ENCODE measurements at places on chromosomes 11 and 22.
A peak's percentile ranks its signal among the peaks of the same experiment; 100 is the strongest.

DNA sequence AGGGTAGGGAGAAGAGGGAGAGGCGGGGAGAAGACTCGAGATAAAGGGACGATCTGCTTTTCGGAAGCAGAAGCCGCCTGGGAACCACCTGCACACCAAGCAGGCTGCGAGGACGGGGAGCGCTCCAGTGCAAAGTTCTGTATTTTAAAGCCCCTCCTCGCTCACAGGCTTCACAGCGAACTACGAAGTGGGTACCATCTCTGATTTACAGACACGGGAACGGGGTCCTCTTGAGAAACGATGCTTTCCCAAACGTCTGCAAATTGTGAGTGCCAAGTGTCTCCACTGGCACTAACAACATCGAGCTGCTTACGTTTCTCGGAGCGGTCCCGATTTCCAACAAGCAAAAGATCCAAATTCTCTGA lies 700 bp upstream of the STX3 start:
- DNase-seq = peak; percentile 53

DNA sequence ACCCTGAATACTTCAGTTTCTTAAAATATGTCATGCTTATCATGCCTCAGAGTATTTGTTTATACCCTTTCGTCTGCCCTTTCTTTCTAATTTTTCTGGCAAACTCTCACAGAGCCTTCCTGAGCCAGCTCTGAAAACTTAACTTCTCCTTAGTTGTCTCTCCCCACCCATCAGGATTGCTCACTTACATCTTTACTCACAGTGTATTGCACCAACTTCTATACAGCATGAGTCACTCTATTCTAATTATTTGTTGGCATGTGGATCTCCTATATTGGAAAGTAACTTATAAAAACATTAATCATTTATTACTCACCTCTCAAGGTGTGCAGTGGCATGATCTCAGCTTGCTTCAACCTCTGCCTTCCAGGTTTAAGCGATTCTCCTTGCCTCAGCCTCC lies 114.9 kb downstream of the FANCF start:
- no peak for DNase-seq

- DNase-seq = no peak
Measured at GRCh38 chr11:133305208-133305956, 226.9 kb downstream of the OPCML start.

- no peak for DNase-seq
Measured at GRCh38 chr11:68329978-68330699, 17.7 kb downstream of the LRP5 start.

DNA sequence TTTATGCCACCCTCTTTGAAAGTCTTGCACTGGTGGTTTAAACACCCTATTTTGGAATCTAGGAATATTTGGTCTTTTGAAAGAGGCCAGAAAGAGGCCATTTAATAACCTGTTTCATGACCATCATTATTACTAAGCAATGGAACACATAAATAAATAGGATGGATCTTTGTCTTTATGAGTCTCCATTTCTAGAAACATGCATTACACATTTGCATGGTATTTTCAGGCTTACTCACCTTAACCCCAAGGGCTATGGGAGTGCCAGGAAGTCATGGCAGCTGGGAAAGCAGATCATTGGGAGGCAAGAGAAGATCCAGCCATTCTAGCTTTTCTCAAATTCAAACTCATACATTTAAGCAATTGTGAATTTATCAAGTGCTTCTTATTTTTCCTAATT lies 185.8 kb upstream of the POU2AF2 start:
- DNase-seq = no peak

GRCh38 chr11:102513869-102514268 lies 16.7 kb downstream of the MMP7 start:
- DNase-seq = no peak

DNA sequence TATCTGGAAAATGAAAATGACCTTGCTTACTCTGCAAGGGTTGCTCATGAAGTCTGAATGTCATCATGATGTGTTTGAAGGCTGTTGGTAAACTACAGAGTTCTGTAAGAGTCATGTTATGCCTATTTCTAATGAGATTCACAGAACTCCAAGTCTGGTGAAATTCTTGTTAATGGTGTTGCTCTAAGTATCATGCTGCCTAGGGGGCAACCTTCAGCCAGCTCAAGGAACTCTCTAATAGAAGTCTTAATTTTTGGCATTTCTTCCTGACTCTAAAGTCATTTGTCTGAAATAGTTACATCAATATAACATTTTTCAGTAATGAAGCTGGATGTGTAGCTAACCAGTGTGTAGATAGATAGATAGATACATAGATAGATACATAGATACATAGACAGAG lies 302.8 kb downstream of the FAT3 start:
- no peak for DNase-seq

GRCh38 chr11:1404461-1405185 lies 14.9 kb downstream of the BRSK2 start:
- DNase-seq = no peak

- no peak for DNase-seq
Measured at GRCh38 chr22:20091690-20092476, 11.8 kb downstream of the DGCR8 start.

DNA sequence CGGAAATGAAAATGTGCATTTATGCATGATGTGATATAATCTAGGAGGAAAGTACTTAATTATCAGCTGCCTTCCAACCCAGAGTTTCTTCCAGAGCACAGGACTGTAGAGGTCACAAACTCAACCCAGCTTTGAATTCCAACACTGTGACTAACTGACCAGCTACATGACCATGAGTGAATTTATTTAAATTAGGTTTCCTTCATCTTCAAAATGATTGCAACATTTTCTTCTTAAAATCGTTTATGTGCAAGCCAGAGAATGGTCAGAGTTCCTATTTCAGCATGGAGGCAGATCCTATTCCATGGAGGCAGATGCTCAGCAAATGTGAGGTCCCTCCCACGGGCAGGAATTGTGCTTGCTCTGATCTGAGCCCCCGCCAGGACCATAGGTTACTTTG lies 42.4 kb downstream of the OSBP start:
- DNase-seq = no peak

DNA sequence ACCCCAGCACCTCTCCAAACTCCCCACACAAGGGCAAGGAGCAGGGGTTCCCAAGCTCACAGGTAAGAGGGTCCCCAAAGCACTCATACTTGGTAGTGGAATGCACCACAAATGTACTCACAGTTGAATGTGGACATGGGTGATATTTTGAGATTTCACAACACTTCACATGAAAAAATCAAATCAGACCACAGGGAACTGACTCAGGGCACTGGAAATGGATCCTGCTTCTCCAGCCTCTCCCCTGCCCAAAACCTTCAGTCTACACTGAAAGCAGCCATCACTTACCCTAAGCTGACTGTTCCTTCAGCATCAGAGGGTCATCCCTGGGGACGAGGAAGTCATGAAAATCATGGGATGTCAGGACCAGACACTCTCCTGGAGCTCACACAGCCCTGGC lies 40.2 kb downstream of the SCGB1A1 start:
- DNase-seq = no peak

GRCh38 chr11:122453586-122453985 lies 201.9 kb upstream of the UBASH3B start:
- no peak for DNase-seq

GRCh38 chr11:134244593-134244992 lies 8.6 kb downstream of the THYN1 start:
- peak; percentile 32 for DNase-seq

DNA sequence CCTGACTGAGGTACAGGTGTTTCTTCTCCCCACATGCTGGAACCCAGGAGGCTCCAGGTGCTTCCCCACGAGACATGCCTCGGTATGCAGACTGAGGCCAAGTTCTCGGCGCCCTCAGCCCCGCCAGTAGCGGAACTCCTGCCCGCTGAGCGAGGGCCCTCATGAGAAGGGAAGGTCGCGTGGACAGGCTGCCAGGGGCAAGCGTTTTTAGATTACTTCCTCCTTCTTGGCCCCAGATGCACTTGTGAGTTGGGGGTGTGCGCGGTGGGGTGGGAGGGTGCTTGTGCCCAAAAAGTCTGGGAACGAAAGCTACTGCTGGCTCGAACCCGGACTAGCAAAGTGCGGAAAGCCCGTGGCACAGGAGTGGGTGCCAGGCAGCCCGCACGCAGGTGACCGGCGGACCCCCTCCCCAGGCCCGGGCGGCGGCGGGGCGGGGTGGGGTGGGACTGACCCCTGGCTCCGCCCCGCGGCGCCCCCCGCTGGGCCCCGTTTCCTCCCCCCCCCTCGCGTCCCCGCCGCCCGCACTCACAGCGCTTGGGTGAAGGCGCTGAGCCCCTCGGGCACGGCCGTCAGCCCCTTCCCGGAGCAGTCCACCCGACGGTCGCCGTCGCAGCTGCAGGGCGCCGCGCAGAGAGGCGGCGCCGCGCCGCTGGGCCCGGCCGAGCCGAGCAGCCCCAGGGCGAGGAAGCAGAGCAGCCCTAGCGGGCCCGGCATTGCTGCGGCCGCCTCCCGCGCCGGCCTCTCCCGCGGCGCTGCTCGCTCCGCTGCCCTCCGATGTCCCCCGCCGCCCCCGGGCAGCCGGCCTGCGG lies 797 bp downstream of the LGR4 start:
- peak; percentile 35 for DNase-seq

GRCh38 chr11:106552694-106553203 lies 465.5 kb downstream of the GUCY1A2 start:
- no peak for DNase-seq

DNA sequence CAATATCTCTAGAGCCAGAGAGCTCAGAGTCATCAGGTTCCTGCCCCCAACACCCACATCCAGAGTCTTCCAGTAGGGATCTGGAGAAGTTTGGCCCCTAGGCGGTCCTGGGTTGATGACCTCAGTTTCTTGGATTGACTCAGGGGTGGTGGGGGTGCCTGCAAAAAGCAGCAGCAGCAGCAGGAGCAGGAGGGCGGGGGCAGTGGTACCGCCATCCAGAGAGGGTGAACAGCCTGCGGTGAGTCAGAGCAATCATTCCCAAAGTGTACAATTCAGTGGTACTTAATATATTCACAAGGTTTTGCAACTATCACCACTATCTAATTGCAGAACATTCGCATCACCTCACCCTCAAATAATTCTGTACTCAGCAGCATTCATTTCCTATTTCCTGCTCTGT lies 9.9 kb upstream of the SEC14L3 start:
- DNase-seq = no peak

DNA sequence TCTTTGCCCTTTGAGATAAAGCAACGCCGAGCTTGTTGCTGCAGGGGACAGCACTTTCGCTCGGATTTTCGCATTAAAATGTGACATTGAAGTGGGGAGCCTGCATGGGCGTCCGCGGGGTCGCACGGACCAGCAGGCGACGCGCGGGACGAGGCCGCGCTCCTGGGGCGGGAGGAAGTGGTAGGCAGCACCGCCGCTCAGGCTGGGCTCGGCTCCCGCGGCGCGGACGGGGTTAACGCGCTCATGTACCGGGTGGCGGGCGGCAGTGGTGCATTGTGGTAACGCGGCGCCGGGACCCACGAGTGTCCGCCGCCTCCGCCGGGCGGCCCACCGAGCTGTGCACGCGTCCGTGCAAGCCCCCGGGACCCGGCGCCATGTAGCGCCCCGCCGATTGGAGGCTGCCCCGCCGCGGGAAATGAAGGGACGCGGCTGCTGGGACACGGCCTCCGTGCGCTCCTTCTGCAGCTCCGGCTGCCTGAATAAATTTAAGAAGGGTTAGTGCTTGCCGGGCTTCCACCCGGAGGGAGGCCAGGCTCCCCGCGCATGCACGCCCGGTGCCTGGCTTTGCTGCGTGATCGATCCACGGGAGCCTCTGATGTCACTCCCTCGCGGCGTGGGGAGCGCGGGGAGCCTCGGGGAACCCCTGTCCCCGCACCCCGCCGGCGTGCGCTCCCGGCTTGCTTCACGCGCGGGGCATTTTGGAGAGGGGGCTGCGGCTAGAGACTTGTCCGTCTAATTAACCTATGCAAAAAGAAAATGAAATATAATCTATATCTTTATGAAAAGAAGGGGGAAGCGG lies 127.7 kb downstream of the OSBP2 start:
- DNase-seq = peak; percentile 37

DNA sequence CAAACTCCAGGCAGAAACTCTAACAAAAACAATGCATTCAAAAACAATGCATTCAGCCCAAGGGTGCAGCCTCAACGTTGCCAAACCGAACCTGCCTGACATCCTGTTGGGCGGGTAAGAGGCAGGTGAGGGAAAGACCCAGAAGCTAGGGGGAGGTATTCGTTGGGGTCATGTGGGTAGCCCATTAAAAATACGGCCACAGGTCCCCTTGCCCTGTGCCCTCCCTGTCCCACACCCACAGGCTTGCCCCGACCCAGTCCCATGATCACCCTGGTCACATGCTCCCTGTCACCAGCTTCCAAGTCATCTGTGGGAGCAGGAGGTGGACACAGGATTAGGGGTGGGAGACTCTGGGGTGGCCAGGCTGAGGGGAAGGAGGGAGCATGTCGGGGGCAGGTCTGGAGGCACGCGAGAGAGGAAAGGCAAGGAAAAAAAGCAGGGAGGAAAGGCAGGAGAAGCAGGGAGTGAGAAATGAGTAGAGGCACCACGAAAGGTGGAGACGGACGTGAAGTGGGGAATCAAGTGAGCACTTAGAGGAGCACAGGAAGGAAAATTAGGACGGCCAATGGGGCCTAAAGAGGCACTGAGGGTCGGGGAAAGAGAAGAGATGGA lies 683 bp downstream of the PLA2G6 start:
- DNase-seq = peak; percentile 56

DNA sequence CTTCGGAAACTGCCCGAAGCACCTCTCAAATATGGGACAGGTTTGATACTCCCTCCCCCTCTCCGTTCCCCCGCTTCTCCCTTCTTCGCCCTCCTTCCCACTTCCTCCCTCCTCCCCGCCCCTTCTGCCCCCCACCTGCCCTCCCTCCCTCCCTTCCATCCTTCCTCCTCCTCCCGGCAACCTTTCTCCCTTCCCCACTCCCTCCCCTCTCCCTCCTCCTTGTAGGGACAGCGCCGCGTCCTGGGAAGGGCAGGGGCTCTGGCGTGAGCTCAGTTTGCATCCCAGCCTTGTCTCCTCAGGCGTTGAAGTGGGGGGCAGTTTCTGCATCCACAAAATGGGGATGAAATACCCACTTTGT lies 6.1 kb upstream of the NFAM1 start:
- DNase-seq = no peak

Measured in activated CD4-positive, alpha-beta T cell treated with anti-CD3 and anti-CD28 coated beads for 36 hours (primary cell).